CD4-positive, alpha-beta T cell treated with Interferon alpha-2 for 1 hour (primary cell): ENCODE measurements at places on chromosomes 1 and 21.

- DNase-seq = no peak
Observed at GRCh38 chr1:245571815-245572294, 417.1 kb downstream of the KIF26B start.

GRCh38 chr1:96596226-96596922 lies 125.2 kb upstream of the PTBP2 start:
- no peak for DNase-seq

- DNase-seq = no peak
Observed at GRCh38 chr1:35764283-35764682, 5.5 kb downstream of the CLSPN start.

GRCh38 chr21:29248124-29248523 lies 50.6 kb upstream of the BACH1 start:
- DNase-seq = no peak

DNA sequence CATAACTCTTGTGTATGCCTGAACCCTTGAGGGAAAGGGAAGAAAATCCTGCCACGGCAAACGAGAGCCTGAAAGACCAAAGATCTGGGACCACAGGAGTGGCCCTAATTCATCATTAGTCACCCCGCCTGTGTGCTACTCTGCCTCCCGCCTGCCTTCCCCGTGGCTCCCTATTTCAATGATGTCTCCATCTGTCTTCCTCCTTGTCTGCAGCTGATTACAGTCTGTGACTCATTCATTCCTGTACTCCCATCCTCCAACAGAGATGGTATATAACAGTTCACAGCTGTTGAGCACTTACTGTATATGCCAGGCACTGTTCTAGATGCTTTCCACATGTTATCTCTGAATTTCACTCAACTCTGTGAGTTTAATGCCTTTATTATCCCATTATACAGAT lies 96.6 kb downstream of the SEC16B start:
- no peak for DNase-seq

DNA sequence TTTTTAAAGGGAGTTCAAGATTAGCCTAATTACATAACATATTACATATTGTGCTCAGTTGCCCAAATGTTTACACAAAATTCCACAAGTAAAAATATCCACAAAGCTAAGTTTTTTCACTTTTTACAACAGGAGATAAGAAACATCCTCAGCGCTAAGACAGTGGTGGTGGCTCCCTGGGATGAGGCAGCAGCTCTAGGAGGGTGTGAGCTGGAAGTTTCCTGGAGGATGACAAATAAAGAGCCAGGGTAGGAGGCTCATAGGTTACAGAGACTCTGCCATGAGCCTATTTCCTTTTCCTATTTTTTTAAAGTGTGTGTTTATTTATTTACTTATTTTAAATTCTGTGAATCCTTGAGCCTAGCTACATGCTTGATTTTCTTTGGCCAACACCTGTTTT lies 91.7 kb downstream of the COL24A1 start:
- DNase-seq = no peak

DNA sequence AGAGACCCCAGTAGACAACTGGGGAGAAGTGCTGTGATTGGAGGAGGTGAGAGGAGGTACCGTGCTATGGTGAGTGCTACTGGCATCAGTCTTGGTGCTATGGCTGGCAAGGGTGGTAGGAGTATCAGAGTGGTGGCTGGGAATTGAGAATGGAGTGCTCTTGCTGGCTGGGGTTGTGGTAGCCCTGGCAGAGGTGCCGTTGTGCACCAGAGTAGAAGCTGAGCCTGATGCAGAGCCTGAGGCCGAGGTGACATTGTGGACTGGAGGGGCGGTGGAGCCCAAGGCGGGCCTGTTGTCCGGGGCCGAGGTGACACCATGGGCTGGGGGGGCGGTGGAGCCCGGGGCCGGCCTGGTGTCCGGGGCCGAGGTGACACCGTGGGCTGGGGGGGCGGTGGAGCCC lies 14.6 kb downstream of the TRIM46 start:
- DNase-seq = no peak

DNA sequence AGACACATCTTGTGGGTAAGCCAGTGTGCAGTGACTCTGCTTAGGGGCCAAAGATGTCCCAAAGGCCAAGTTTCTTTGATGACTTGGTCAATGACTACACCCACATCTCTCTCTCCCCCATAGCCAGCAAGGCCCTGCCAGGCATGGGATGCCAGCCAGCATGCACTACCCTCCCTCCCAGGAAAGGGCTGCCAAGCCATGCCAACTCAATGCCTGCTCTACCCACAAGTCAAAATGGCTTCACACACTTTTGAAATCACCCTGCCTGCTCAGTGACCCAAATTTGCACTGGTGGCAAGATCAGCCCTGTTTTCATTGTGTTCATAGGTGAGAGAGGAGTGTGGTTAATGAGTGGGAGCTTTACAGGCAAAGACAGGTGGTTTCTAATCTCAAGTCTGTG lies 112.5 kb downstream of the MATN1 start:
- no peak for DNase-seq

- no peak for DNase-seq
Observed at GRCh38 chr1:165644064-165644735, 13.2 kb downstream of the MGST3 start.

- no peak for DNase-seq
Observed at GRCh38 chr1:202628646-202629215, 81.5 kb downstream of the SYT2 start.

DNA sequence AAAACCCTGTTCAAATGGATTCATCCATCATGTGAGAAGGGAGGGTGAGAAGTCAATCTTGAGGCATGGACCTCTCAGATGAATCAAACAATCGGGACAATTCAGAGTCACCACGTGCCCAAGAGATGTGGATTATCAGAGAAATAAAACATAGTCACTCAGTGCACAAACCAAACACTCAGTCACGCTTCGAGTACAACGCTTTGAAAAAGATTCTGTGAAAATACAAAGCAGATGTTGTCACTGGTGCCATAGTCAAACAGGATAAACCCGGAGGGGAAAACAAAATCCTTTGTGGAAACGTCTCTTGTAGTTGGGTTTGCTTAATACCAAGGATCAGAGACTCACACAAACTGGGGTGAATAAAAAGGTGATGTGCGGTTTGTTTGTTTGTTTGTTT lies 188.4 kb downstream of the RRAGC start:
- no peak for DNase-seq

GRCh38 chr1:244235157-244235556 lies 184.1 kb downstream of the ZBTB18 start:
- DNase-seq = no peak

DNA sequence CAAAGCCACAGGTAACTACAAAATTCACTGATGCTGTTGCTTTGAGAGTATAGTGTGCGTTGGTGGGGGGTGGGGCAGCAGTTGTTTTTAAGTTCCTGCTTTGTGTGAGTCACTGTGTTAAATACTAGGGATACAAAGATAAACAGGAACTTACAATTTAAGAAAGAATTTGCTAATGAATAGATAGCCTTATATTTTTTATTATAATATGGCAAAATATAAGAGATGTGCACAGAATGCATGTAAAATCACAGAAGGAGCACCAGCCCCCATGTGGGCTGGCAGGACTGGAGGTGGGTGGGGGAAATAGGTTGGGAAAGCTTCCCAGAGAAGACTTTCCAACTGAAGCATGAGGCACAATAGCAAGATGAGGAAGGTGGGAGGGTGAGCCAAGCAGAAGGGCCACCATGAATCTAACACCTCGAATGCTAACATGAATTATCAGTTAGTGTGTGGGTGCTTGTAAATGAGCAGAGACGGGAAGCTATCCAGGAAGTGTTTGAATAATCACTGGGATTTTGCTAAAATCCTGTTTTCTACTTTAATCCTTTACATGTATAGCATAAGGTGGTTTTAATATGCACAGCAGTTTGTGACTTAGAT lies 57.0 kb upstream of the RAVER2 start:
- DNase-seq = no peak

DNA sequence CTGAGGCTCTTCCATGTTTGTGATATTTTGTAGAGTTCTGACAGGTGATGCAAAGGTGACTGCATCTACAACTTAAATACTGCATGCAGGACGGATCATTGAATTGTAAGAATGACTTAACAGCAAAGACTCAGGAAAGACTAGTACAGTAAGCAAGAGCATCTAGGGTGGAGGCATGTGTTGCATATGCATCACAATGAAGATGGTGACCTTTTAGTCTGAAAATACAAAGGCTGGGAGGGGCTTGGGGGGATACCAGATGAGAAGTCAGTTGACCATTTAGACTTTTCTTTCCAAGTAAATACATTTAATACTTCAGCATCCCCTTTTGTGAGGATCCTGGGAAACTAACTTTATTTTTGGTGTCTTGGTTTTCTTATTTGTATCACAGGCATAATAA lies 145.5 kb downstream of the NUF2 start:
- DNase-seq = no peak
